Suppressor macrophage (primary cell): ENCODE measurements at places on chromosomes 4 and X.
A peak's percentile ranks its signal among the peaks of the same experiment; 100 is the strongest.

DNA sequence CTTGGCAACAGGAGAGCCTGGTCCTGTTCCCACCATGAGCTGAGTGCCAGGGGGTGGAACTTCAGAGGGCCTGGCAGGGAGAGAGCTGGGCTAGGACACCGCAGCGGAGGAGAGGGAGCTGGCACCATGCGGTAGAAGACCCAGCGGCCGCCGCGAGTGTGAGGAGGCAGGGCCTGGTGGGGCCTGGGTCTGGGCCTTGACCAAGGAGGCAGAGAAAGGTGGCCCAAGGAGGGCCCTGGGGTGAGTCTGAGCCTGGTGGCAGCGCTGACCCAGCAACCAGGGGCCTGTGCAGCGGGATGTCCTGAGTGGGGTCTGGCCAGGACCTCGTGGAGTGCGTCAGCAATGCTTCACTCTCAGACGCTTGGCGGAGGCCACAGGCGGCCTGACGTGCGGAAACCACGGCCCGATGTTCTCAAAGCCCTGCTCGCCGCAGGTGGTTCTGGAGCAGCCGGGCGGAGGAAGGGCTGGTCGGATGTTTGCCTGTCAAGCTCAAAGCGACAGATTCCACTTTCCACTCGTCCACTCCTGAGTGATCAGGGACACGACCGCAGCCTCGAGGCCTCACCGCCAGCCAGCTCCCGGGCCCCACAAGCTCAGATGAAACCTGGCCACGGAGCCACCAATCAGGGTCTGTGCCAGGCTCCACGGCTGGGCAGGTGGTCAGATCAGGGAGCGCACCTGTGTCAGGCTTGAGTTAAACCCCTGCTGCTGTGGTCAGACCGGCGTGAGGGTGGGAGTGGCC, 20.8 kb downstream of the ATP5ME start:
- peak; percentile 1 for DNase-seq

- DNase-seq, result no peak
These were observed 177.4 kb upstream of the LEF1 start for GRCh38 chr4:108345862-108346817.

DNA sequence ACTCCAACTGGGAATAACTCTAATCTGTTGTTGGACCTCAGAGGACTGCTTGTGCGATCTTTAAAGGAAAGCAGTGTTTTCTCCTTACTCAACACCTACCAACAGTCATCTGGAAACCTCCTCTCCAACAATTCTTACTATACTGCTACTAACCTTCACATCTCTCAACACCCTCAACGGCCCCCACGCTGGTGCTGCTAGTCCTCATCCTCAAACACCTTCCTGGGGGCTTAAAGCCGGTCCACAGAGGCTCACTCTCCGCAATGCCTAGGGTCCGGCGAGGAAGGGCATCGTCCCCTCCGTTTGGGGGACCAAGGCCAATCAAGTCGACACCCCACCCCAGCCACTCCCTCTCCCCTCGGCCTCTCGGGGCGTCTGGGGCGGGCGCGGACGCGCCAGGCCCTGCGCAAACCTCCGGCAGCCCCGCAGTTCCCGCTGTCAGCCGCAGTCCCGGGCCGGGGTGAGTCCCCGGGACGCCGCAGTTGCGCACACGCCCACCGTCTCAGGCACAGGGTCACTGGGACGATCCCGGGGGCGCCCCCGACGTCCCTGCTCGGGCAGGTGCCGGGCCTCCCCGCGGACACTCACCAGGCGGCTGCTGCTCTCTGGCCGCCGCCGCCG, 418 bp downstream of the TAB3 start:
- DNase-seq, result peak; percentile 22

GRCh38 chr4:14646831-14647230, 355.4 kb upstream of the CPEB2 start:
- no peak for DNase-seq

- no peak for DNase-seq
These were observed 27.5 kb downstream of the PCYT1B start for GRCh38 chrX:24619647-24620046.

GRCh38 chrX:110123331-110123782, 120.4 kb downstream of the TMEM164 start:
- DNase-seq, result no peak

DNA sequence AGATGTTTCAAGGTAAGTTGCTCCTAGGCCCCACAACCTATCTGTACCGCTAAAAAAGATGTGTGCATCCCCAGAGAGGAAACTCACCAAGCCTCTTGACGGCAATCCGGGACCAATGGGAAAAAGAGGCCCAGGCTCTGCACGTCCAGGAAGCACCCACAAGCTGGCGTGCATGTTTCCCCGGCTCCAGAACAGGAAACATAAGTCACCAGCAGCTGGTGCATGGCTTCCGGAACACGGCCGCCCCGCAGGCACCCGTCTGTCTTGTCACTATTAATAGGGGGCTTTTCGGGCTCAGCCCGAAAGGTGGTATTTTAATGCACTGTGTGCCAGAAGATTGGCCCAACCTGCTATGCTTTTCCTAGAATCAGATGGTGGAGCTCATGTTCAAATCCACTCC, 22.2 kb downstream of the CRMP1 start:
- DNase-seq, result no peak

DNA sequence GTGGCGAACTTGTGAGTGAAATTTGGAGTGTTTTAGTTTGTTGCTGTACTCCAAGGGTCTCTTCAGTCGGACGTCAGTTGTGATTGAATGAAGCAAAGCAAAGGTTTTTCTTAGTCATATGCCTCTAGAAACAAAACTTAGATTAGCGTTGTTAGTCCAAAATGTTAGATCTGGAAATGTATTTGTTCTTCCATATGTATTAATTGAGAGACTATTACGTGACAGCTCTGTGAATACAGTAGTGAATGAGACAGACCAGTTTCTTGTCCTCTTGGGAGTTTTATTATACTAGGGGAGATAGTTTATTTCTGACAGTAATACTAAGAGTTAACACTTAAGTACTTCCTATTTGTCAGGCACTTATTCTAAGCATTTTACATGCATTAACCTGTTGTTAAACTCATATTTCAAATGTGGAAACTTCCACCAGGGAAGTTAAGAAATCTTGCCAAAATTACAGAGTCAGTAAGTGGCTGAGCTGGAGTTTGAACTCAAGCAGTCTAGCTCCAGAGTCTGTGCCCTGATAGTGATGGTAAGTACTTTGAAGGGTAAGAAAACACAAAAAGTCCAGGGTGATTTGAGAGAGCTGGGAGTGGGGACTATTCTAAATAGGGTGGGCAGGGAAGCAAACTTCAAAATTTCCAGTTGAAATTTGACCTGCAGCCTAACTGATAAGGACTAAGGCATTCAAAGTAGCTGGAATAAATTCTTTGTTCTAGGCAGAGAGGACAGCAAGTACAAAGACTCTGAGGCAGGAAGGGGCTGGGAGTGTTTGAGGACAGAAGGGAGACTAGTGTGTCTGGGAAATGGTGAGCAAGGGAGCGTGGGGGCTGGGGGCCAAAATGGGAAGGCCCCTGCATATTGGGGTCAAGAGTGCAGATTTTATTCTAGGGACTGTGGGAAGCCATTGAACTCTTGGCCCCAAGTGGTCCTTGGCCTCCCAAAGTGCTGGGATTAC, 17.0 kb downstream of the ADD1 start:
- DNase-seq, result no peak
